ENCODE measurements at places on chromosomes 5 and 9.

GRCh38 chr5:151585970-151586369 is 5.2 kb downstream of the FAT2 start:
- DNase-seq = no peak

- DNase-seq = no peak
Observed at GRCh38 chr5:134547999-134548658, 22.7 kb downstream of the JADE2 start.

DNA sequence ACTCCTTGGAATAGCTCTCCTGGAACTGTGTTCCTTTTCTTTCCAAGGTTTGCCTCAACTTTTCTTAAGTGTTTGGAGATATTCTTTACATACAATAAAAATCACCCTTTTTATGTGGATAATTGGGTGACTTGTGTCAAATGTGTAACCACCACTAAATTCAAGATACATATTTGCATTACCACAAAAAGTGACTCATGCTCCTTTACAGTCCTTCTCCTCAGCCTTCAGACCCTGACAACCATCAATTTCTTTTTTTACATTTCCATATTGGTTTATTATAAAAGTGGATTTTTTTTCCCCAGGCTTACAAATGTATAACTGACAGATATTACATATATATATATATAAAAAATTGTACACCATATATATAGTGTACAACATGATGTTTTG is 372.0 kb upstream of the KCNN2 start:
- no peak for DNase-seq

GRCh38 chr9:112872019-112872418 is 18.7 kb downstream of the SLC46A2 start:
- DNase-seq = no peak

DNA sequence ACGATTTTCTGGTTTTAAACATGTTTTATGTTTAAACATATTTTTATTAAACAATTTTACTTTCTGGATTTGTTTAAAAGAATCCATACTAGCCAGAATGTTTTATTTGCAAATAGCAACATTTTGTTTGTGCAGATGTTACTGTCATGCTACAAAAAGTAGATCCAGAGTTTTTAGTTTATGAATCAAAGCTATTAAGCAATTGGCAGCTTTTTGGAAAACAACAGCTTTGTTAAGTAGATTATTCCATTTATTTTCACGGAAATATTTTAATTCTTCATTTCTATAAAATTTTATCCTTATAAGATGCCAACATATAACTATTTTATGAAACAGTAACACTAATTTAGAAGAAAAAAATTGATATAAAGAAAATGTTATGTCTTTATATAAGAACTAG is 60.9 kb downstream of the DROSHA start:
- DNase-seq = no peak

GRCh38 chr9:129586245-129586644 is 34.7 kb downstream of the C9orf50 start:
- no peak for DNase-seq

GRCh38 chr5:75600535-75600934 is 10.7 kb upstream of the ANKDD1B start:
- DNase-seq = no peak

- DNase-seq = peak; percentile 90
Observed at GRCh38 chr5:99032234-99033013, 103.6 kb upstream of the CHD1 start.

- no peak for DNase-seq
Observed at GRCh38 chr5:76953551-76954382, 922 bp downstream of the CRHBP start.

GRCh38 chr5:132477784-132478365 is 12.7 kb downstream of the IRF1 start:
- no peak for DNase-seq

GRCh38 chr5:141506381-141507155 is 17.7 kb downstream of the PCDHGC5 start:
- DNase-seq = no peak

GRCh38 chr9:78011049-78011448 is 20.6 kb downstream of the GNAQ start:
- no peak for DNase-seq

DNA sequence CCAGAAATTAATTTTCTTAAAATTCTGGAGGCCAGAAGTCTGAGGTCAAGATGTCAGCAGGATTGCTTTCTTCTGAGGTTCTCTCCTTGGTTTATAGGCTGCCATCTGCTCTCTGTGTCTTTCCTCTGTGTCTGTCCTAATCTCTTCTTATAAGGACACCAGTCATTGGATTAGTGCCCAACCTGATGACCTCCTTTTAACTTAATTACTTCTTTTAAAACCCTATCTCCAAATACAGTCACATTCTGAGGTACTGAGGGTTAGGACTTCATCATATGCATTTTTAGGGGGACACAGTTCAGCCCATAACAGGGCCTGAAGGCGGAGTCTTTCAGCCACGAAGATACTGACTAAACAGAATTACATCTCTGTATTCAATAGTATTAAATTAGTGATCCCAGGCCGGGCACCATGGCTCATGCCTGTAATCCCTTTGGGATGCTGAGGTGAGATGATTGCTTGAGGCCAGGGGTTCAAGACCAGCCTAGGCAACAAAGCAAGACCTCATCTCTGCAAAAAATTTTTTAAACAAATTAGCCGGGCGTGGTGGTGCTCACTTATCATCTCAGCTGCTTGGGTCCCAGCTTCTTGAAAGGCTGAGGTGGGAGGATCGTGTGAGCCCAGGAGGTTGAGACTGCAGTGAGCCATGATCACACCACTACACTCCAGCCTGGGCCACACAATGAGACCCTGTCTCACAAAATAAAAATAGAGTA is 5.9 kb upstream of the RPS6 start:
- no peak for DNase-seq

DNA sequence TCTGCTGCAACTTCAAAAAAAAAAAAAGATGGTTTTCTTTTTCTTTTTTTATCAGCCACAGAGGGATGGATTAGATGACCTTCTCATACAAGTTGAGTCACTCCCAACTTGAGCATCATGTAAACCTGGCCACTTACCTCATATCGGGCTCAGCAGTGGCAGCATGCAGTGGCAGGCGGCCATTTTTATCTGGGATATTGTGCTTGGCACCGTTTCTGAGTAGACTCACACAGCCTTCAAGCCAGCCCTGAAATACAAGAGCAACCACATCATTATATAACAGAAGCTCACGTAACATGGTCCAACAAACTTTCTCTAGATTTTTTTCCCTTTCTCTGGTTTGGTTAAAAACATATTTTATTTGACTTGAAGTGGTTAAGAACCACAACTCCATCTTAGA is 62.6 kb downstream of the ANKRD55 start:
- DNase-seq = no peak

DNA sequence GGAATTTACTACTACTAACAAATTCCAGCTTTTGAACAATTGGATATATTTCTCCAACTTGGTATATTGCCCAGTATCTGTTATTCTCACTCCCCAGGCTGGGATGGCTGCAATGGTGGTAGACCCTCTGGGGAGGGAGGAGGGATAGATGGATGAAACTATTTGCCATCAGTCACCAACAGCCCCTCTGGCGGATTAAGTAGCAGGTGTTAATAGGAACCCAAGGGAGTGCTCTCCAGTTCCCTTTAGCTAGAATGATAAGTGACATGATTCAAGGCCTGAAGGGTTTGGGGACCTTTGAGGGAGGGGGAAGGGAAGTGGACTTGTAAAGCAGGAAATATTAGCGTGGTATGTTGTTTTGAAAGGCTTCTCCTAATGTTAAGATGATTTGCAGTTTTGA is 824.0 kb upstream of the ARRDC3 start:
- no peak for DNase-seq

DNA sequence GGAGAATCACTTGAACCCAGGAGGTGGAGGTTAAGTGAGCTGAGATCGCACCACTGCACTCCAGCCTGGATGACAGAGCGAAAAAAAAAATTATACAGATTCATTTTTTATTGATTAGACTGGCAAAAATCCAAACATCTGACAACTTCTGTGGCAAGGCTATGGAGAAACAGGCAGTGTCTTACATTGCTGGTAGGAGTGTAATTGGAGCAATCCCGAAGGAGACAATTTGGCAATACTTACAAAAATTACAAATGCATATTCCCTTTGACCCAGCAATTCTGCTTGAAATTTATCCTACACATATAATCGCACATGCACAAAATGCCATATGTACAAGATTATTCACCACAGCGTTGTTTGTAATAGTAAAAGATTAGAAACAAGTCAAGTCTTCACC is 86.8 kb downstream of the MAPKAP1 start:
- no peak for DNase-seq

- no peak for DNase-seq
Observed at GRCh38 chr5:97087138-97087537, 55.3 kb downstream of the LIX1 start.

- DNase-seq = no peak
Observed at GRCh38 chr5:107776922-107777740, 106.4 kb upstream of the EFNA5 start.

GRCh38 chr5:40690267-40690666 is 10.6 kb downstream of the PTGER4 start:
- DNase-seq = no peak

DNA sequence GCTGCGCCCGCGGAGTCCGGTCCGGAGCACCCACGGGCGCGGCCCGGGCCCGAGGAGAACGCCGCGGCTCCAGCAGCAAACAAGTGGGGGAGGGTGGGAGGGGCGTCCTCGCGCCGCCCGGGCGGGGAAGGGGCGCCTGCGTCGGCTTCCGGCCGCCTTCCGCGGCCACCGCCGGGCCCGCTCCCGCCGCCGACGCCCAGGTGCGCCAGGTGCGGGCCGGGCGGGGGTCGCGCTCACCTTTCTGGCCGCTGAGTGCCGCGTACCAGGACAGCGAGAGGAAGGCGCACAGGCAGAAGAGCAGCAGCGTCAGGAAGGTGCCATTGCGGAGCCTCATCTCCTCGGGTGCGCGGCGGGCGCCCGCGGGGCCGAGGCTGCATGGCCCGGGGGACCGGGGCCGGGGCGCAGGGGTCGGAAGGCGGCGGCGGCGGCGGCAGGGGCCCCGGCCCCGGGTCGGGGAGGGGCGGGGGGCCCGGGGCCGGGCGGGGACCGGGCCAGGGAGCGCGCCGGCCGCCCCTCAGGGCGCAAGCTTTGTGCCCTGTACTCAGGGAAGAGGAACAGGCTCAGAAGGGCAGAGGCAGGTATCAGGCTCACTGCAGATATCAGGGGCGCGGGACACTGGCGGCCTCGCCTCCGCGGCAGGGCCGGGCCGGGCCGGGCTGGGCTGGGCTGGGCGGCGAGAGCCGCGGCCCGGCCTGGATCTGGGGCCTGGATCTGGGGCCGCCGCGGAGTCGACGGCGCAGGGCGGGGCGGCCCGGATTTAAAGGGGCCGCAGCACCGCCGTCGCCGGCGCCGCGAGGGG is at the start of gene MGAT4B:
MGAT4B (minus strand) TSS at position 617 of the 799 bp plus-strand sequence; CDS start at position 334, 283 bp downstream.
- DNase-seq = peak; percentile 76

- no peak for DNase-seq
Observed at GRCh38 chr5:27312291-27312893, 274.0 kb upstream of the CDH9 start.

GRCh38 chr9:6239048-6239461 is 23.4 kb downstream of the IL33 start:
- no peak for DNase-seq

- DNase-seq = peak; percentile 24
Observed at GRCh38 chr5:54889826-54890225, 95.6 kb downstream of the ESM1 start.

GRCh38 chr9:121700832-121701419 is 49.5 kb downstream of the DAB2IP start:
- no peak for DNase-seq

- peak; percentile 39 for DNase-seq
Observed at GRCh38 chr9:70679845-70680244, 265.4 kb upstream of the KLF9 start.

DNA sequence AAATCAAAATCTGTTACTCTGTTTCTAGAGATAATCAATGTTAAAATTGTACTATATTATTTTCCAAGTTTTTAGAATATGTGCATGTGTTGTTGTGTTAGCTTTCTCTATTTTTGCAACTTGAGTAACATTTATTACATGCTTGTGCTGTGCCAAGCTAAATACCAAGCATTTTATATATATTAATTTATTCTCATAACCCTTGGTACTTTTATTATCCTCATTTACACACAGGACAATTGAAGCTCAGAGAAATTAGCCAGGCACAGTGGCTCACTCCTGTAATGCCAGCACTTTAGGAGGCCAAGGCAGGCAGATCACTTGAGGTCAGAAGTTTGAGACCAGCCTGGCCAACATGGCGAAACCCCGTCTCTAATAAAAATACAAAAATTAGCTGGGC is 254.0 kb upstream of the DMRT1 start:
- no peak for DNase-seq

DNA sequence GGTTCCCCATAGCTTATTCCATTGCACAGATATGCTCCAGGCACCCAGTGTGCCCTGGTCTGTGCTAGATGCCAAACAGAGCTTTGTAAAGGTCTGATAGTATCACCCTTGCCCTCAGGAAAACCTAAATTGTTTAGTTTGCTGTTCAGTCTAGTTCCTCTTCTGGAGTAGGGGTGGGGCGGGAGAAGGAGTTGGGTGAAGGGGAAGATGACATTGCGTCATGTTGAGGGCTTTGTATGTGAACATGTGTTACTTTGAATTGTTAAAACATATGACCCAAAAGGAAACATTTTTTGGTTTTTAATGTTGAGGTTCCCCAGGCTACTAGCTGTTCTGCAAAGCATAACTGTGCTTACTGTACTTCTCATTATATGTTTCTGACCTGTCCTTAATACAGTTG is 40.6 kb downstream of the HACD4 start:
- DNase-seq = peak; percentile 8

DNA sequence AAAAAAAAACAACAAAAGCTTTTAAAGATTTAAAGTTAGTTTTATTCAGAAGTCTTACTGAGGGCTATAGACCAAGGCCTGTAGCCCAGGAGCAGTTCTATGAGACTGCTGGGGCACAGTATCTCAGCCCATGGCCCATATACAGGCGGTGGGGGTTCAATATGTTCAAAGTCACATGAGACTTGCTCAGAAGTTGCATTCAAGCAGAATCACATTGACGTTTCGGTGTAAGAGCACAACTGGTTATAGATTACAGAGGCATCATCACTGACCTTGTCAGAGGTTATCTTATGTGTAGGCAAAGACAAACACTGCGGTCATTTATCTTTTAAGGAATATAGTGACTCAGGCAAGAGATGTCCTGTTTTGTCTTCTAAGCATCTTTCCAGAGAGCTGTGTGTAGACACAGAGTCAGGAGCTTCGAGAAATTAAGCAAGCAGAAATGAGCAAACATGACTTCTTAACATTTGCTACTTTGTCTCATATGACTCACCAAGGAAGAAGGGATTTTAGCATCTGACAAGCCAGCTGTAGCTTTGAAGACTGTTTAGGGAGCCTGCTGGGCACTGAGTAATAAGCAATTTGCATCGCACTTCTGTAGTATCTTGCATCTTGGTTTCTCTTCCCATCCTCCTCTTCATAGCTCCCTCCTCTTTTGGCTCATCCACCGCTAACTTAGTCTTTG is 12.9 kb upstream of the F2RL1 start:
- DNase-seq = peak; percentile 100

DNA sequence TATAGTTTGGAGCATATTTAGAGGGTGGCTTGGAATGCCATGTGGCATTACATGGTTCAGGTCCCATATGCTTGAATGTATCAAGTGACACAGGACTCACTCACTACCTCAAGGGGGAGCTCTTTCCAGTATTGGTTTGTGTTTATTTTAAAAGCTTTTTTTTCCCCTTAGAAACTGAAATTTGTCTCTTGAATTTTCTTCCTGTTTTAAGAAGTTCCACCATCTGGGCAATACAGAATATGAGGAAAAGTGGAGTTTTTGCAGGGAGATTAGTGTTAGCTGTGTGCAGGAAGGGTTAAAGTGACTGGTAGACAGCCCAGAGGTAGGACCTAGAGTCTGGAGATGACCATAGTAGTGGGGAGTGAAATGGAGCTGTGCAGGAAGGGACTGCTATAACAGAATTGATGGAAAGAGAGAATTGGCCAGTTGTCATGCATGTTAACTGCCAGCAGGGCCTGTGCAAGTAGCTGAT is 36.6 kb downstream of the CTNNA1 start:
- peak; percentile 47 for DNase-seq
